CD4-positive, alpha-beta memory T cell (primary cell): ENCODE measurements at places on chromosomes 1 and 21.

GRCh38 chr1:217681806-217682205 is 50.7 kb downstream of the SPATA17 start:
- no peak for DNase-seq

DNA sequence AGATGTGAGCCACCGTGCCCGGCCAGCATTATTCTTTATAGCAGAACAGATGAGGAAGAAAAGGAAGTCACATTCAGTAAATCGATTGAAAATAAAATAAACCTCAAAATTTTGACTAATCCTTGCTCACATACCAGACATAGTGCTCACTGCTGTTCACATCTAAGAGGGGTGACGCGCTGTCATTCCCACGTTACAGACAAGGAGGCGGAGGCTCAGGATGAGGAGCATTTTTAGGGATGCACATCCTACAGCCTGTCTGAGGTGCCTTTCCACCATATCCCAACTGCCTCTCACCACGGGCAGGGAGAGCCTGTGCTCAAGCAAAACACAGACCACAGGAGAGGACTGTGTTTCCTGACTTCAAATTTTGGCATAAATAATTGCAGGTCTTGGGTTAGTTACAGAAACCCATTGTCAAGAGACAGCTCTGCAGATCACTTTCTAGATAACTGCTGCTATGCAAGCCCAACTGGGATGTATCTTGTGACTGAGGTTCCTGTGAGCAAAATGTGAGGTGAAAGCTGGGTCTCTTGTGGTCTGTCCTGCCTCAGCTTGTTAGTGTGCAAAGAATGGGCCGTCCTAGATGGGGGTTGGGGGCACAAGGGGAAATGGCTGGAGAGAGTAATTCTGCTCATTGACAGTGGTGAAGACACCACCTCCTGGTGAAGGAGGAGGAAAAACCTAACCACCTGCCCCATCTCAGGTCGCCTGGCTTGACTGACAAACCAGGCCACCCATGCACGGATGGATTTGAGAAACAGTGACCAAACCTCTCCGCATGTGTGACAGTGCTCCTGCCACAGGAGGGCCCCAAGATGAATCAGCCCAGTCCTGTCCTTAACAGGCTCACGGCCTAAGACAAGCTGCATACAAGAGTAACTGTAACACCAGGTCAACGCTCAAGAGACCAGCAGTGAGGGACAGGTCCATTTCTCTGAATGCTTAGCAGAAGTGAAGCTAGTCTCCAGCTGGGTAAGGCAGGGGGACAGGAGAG is 8.2 kb downstream of the TNN start:
- DNase-seq, result no peak

DNA sequence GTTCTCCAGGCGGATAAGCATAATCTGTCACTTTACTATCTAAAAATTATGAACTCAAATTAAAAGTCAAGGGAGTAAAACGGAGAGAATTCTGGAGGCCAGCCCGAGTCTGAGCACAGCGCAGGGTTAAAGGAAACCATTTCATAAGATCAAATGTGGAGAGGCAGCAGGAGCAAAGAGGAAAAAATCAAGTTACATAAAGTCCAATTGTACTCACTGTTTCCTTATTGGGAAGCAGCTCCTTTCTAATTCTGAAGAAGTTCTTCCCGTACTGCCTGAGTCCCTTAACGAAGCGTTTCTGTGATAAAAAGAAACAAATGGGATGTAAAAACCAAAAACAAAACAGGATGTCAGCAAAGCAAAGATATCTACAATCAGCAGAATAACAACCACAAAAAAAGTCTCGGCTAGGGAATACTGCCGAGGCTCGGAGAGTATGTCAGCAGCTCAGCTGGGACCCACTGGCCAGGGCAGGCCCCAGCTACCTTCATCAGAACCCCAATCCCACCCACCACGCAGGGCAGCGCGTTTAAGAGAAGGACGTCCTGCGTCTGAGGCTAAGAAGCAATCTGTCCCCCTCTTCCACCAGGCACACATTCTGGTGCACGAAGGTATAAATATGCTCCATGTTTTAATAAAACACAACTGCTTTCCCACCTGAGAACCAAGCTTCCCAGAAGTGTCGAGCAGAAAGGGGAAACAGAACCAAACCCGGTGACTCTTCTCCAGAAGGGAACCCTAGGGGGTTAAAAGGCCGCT is 104.8 kb downstream of the SLC45A1 start:
- DNase-seq, result no peak

DNA sequence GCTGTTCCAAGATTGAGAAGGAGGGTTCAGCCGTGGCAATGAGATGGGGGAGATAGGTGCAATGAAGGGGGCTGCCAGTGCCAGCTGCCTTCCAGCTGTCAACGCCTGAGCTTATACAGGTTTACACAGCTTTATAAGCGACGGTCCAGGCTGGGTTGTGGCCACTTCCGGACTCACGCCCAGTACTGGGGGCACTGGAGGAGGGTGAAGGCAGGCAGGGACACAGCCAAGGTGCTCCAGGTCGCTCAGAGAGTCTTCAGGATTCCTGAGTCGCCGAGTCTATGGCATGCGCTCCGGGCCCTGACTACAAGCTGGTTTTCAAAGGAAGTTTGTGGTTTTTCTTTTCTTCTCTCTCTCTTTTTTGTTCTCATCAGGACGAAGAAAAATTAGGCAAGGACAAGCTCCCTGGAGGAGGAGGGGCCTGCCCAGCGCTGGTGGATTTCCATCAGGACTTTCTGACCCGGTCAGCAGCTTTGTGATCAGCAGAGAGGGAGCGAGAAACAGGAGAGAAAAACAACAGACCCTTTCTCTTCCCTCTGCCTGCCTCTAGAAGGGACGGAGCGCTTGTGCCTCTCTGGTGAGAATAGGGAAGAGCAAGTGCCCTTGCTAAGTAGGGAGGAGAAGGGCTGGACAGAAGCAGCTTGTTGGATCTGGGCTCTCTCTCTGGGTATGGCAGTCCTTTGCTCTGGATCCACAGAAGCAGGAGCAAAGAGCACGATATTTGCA is at the start of gene MINDY1:
Gene MINDY1, minus strand, starts transcription at position 576 of the 726 bp plus-strand sequence. CDS start 4,285 bp downstream, outside the sequence.
- peak; percentile 36 for DNase-seq

DNA sequence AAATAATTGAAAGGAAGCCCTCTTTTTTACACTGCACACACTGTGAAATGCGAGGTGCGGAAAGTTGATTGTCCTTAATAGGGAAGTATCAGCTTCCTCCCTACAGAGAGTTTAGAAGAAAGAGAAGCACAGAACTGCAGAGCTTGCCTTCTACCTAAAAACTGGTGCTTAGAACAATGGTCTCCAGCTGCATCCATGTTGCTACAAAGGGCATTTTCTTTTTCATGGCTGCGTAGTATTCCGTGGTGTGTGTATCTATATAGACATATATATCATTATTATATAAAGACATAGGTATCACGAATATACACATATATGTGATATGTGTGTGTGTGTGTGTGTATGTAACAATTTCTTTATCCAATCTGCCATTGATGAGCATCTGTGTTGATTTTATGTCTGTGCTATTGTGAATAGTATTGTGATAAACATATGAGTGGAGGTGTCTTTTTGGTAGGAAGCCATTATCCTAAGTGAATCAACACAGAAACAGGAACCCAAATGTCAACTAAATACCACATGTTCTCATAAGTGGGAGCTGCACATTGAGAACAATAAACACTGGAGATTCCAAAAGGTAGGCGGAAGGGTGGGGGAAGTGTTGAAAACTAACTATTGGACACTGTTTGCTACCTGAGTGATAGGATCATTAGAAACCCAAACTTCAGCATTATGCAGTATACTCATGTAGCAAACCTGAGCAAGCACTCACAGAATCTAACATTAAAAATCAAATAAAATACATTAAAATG is 290.0 kb upstream of the RUNX1 start:
- no peak for DNase-seq

DNA sequence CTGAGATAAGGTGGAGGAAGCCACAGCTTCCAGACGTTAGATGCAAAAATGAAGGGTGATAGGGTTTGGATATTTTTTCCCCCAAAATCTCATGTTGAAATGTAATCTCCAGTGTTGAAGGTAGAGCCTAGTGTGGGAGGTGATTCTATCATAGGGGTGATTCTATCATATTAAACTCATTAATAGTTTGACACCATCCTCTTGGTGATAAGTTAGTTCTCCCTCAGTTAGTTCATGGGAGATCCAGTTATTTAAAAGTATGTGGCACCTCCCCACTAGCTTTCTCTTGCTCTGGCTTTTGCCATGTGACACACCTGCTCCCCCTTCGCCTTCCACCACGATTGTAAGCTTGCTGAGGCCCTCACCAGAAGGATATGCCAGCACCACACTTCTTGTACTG is 8.3 kb upstream of the TBCE start:
- DNase-seq, result no peak

DNA sequence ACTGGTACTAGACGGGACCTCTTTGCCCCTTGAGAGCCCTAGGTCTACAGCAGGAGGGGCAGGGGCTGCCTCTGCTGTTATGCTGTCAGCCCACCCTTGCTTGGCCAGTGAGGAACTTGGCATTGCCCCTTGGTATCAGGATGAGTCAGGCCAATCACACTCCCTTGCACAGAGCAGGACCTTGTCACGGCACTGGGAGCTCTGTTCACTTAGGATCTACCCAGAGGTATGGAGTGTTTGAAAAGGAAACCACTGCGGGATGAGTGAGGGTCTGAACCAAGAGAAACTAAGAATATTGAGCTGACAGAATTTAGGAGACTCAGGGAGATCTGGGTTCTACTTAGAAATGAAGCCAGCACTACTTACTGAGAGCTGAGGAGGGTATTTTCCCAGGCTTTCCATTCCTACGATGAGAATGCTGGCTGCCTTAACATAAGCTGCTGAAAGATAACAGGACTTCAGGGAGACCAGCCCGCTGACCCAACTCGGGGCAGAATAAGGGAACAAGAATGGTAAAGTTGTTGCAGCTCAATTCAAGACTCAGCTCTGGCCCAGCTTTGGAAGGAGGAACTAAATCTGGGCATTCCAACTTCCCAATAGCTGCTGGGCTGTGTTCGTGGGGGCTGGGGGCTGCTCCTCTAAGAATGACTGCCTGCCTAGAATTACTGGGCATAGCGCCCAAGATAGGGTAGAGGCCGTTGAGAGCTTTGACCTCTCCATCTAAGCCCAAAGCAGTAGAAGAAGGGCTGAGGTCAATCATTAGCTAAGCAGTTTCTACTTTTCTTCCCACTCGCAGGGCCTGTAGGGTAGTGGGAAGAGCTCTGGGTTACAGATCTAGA is 1.5 kb downstream of the FABP3 start:
- no peak for DNase-seq

DNA sequence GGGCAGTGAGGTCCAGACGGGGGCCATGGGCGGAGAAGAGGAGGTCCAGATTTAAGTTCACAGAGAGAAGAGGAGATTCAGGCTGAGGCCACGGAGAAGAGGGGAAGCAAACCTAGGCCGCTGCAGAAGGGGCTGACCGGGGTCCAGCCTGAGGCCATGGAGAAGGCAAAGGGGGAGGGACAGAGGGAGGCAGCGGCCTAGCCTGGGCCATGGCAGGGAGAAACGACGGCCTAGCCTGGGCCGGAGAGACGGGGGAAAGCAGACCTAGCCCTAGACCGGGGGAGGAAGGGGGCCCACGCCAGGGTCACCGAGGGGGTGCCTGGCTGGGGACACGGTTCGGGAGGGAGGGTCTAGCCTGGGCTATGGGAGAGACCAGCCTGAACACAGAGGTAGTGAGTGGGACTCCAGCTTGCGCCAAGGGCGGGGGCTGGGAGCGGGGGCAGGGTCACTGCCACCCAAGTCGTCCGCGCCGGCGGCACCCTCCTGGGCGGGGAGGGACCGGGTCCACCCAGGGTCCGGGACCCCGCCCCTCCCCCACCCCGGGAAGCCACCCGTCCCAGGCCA is 459 bp downstream of the CAPZB start:
- DNase-seq, result peak; percentile 30

GRCh38 chr1:75092141-75092540 is 42.0 kb upstream of the LHX8 start:
- DNase-seq, result no peak

- no peak for DNase-seq
Measured at GRCh38 chr1:220544901-220545303, 17.0 kb downstream of the MARK1 start.
